Renal pelvis (tissue), 12 donors: ENCODE measurements at places on chromosomes 13 and 19.
A peak's percentile ranks its signal among the peaks of the same experiment; 100 is the strongest.

DNA sequence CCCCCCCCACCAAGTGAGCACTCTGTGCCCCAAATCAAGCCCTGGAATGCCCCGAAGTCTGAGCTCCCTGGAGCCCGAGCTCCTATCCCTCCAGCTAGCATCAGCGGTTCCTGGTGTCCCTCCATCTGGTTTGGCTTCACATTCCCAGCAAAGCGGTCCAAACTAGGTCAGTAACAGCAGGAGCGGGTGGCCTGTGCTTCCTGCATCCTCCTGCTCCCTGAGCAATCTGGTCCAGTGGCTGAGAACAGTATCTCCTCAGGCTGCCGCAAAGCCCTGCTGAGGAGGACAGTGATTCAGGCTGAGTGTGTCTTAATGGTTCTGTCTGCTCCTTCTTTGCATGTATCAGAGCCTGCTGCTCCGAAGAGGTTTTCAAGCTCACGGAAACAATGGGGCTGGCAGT, 25.9 kb downstream of the RASL11A start:
- no peak for DNase-seq

DNA sequence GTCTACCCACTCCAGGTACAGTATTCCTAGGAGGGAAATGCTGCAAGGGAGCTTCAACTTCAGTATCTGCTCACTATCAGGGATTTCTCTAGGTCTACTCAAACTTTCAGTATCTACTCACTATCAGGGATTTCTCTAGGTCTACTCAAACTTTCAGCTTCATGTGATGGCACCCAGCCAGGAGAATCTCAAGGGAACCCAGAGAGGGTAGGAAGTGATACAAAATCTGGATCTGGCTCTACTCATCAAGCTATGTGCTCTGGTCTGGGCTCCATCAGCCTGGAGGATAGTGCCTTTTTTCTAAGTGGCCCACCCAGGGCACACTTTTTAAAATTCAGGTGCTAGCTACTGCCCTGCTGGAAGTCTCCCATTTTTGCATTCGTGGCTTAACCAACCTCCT, 52.3 kb upstream of the FNDC3A start:
- DNase-seq = no peak

DNA sequence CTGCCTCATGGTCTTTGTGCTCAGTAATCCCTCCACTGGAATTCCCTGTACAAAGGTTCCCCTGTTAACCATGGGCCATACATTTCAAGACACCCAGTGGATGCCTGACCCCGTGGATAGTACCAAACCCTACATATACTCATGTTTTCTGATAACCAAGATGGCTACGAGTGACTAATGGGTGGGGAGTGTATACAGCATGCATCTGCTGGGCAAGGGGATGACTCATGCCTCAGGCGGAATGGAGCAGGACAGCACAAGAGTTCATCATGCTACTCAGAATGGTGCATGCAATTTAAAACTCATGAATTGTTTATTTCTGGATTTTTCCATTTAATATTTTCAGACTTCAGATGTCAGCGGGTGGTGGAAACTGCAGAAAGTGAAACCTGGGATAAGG, 13.3 kb upstream of the FGF9 start:
- DNase-seq = no peak

DNA sequence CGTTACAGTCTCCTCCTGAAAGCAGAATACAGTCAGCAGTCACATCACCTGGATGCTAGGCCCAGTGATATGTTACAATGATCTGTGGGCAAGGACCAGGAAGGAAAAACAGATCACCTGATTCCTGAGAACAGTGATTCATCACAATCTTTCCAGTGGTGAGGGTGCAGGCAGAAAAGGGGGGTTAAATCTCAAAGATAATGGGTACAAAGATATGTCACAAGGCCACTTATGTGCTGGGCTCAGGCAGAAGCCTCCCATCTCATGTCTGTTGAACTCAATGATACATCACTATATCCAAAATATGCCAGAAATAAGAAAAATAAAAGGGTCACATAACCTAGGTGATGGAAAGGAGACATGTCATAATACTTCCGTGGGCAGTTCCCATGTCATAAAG, 10.8 kb upstream of the ZNF91 start:
- DNase-seq = no peak

- no peak for DNase-seq
These were observed 439.4 kb upstream of the KLF12 start for GRCh38 chr13:74573654-74574053.

DNA sequence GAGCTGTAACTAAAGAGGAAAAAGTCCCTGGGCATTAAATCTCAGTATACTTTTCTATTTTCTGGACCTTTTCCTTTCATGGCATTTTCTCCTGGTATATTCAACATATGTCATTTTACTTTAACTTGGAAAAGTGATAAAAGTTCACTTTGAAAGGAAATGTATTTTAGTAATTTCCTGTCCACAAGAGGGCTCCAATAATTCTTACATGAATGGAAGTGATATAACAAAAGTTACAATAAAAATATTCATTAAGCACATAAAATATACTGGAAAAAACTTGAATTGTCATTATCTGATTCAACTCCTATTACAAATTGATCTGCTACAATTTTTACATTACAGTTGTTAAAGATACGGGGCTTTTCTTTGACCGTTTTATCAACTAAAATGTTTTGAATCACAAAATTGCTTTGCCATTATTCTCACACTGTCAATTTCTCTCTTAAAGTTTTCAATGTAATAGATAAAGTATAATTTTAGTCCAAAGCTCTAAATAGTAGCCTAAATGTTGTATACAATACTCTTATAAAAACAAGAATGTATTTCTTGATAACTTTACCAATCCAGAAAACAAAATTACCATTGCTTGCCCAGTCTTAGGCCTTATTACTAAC, 4.9 kb downstream of the UBL3 start:
- DNase-seq = no peak

DNA sequence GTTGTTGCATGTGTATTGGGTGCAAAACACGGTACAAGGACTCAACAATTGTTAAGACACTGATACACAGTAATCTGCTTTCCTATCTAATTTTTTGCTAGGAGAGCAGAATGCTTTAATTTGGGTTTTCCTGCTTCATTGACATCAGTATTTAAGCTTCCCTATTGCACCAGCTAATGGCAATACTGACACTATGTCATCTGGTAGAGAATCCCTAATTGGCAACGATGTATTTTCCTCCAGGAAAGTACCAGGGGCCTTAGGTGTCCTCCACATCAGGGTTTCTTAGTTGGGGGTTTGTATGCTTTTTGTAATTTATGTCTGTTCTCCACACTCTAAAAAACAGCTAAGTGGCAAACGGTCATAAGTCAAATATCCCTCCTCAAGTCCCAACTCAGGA, 76.5 kb upstream of the FRY start:
- DNase-seq = no peak

GRCh38 chr13:110380359-110381028, 73.4 kb downstream of the COL4A2 start:
- no peak for DNase-seq

DNA sequence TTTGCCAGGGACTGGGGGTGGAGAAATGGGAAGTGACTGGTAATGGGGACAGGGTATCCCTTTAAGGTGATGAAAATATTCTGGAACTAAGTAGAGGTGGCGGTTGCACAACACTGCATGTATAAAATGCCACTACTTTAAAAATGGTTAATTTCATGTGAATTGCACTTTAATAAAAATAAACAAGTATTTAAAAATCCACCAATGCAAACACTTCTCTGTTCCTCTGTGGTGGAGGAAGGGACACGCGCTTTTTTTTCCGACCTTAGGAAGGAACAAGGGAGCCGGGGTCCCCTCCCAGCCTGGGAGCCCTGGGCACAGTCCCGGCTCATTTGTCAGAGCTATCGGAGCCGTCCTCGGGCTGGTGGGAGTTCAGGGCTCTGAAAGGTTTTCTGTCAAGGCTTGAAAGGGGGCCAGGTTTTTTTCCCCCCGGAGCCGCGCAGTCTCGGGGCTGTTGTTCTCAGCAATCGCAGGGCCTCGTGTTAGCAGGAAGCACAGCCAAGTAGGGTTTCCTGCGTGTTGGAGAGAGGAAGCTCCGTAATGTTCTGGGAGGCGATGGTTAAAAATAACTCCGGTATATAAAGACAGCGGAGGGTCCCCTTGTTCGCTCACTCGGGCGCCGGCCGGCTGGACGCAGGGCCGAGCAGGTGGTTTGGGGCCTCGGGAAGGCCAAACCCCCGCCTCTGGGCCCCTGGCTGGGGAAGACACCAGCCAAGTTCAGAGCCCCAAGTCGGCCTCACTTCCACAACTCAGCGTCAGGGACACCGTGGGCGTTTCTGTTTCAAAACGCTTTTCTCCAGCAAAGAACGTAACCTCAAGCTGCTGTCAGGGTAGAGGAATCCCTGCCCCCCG, 41.2 kb upstream of the KLF2 start:
- peak; percentile 70 for DNase-seq

DNA sequence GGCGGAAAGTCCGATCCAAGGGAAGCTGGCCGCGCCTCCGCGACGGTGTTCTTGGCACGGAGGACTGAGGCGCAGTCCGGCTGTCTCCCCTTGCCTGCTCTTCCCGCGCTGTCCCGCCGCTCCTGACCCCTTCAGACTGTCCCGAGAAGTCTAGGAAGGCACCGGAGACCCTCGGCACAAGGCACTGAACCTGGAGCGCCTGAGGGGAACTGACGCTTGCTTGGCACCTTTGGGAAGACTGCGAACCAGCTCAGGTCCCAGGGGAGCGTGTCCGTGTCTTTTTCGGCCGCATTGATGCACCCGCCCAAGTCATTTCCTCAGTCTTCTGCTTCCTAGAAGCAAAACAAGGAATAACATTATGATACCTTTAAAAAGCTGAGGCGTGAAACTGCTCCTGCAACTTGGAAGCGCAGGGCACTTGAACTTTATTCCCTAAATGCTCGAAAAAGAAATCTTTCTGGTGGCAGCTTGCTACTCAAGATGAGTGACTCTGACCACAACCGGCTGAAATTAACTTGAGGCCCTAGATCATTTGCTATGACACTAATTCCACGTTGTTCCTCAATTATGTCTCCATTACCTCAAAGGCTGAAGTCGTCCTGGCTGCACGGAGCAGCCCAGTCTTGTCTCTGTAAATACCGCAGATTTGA, 735 bp upstream of the FLT1 start:
- no peak for DNase-seq

- no peak for DNase-seq
These were observed 58.3 kb upstream of the SLC15A1 start for GRCh38 chr13:98810746-98811145.

GRCh38 chr19:16136185-16136999, 7.1 kb upstream of the HSH2D start:
- no peak for DNase-seq

- DNase-seq = no peak
These were observed 66.5 kb upstream of the ANKRD10 start for GRCh38 chr13:110981379-110981778.

GRCh38 chr19:47486900-47487299, 2.9 kb upstream of the KPTN start:
- DNase-seq = no peak

DNA sequence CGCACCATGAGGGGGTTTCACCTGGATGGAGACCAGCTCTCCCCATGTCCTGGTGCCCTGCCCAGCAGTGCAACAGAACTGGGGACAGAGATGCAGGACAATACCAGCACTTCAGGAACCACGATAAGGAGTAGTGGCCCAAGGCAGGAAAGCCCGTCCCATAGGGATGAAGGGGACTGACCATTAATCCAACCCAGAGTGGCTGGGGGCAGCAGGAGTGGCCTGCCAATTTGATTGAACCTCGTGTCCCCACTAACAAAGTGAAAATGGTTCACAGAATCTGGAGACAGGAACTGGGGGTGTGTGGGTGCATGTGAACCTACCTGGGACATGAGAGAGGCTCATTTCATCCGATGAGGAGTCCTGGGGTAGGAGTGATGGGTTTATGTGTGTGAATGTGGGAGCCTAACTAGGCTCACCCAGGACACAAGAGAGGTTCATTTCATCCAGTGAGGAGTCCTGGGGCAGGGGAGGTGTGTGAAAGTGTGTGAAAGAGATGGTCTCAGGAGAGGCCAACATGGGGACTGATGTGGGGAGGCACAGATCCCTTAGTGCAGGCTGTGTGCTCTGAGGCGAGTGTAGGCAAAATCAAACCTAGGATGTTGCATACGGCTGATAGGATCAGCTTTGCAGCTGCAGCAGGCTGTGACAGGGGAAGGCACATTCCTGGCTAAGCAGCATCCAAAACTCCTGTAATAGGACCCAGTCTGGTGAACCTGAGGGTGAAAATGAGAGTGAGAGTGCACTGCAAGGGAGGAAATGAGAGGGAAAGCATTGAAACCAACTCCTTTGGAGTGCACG, 98.2 kb downstream of the ZNF429 start:
- DNase-seq = no peak

DNA sequence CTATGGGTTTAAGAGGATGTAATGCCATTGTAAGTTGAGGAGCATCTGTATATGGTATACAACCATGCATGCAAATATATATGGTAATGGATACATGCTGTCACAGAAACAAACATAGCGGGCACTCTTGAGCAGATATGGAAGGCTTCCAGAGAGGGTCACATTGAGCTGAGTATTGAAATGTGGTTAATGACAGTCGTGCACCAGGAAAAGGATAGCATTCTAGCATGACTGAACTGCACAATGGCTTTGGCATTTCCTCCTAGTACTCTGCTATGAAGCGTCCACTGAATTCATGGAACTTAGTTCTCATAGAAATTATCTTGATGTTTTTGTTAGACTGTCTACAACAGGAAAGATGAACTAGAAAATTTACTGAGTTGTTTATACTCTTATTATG, 25.2 kb downstream of the DGKH start:
- no peak for DNase-seq

- DNase-seq = no peak
These were observed 14.0 kb downstream of the GP6 start for GRCh38 chr19:55024111-55024510.

DNA sequence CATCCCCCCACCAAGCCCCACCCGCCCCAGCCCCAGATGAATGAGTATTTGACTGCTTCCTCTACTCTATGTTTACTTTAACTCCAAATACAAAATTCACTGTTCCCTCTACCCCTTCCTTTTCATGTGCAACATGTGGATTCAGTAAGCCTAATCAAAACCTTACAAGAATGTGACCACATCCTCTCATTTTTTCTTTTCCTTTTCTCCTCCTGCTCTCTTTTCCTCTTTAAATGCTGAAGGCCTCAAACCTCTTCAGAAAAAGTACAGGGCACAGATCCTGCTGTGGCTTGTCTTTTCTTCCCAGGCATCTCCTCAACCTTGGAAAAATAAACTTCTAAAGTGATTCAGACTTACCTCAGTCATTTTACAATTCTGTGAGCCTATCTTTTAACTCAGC, 119.0 kb downstream of the MYCBP2 start:
- no peak for DNase-seq

DNA sequence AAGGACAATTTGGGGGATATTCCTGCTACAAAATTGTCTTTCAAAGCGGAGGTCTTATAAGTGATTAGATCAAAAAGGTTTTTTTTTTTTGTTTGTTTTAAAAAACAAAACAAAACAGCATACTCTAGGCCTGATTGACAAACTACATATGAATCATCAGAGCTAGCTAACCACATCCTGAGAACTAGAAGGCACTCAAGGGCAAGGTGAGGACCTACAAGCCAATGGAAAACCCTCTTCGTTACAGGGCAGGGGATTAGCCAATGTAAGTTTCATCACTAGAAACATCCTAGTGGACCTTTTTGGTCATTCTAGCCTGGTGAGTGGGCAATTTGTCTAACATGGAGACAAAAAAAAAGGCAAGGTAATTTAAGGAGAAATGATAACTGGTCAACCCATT, 428.6 kb downstream of the RFC3 start:
- DNase-seq = no peak
